ENCODE measurements at places on chromosomes 7 and 10.

GRCh38 chr7:134406431-134406830, 52.5 kb downstream of the AKR1B1 start:
- no peak for DNase-seq

DNA sequence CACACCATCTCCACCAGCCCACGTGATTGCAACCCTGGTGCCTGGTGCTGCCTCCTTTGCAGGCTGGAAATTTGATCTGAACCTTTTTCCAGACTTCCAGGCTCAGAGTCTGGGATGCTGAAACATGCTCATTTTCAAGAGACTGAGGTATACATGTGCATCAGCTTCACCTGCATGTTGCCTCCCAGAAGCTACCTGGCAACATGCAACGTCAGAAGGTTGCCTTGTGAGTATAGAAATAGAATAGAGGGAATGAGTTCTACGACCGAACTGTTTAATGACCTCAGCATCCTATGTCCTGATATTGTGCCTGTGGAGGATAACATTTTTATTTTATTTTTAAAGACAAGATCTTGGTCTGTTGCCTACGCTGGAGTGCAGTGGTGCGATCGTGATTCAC, 1.9 kb upstream of the ZNF212 start:
- DNase-seq, result no peak

DNA sequence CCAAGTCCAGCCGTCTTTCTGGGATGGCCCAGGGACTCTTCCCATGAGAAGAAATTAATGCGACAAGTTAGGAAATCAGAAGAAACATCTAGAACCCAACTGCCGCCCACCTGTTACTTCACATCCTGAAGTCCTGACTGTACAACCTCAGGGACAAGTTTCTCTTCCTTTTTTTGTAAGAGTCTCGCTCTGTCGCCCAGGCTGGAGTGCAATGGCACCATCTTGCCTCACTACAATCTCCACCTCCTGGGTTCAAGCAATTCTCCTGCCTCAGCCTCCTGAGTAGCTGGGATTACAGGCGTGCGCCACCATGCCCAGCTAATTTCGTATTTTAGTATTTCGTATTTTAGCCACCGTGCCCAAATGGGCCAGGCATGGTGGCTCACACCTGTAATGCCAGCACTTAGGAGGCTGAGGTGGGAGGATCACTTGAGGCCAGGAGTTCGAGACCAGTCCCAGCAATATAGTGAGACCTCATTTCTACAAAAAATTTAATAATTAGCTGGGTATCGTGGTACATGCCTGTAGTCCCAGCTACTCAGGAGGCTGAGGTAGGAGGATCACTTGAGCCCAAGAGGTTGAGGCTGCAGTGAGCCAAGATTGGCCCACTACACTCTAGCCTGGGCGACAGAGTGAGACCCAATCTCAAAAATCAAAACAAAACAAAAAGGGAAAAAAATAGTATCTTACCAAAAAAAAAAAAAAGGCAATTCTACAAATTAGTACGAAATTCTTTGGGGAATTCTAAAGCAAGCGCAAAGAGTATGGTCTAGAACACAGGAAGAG, 20.8 kb downstream of the LAT2 start:
- DNase-seq, result peak; percentile 46

- DNase-seq, result no peak
These were observed 16.7 kb upstream of the FZD1 start for GRCh38 chr7:91247500-91247899.

- DNase-seq, result no peak
These were observed 238.7 kb downstream of the PLXNA4 start for GRCh38 chr7:132337450-132338080.

- no peak for DNase-seq
These were observed 6.8 kb upstream of the NKX6-2 start for GRCh38 chr10:132792796-132793195.

GRCh38 chr7:157347217-157347904, 10.6 kb downstream of the DNAJB6 start:
- no peak for DNase-seq

GRCh38 chr7:132915647-132916046, 166.2 kb downstream of the CHCHD3 start:
- no peak for DNase-seq

DNA sequence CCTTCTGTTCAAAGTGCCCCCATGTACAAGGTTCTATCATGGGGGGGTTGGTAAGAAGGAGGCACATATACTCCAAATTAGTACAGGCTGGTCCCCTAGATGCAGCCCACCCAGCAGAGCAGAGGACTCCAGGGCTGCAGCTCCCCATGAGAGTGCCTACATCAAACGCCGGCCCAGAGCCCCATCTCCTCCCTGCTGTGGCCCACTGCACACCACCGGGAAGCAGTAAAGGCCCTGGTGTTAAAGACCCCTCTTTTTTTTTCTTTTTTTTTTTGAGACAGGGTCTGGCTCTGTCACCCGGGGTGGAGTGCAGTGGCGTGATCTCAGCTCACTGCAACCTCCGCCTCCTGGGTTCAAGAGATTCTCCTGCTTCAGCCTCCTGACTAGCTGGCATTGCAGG, 47.4 kb downstream of the SH3PXD2A start:
- no peak for DNase-seq

DNA sequence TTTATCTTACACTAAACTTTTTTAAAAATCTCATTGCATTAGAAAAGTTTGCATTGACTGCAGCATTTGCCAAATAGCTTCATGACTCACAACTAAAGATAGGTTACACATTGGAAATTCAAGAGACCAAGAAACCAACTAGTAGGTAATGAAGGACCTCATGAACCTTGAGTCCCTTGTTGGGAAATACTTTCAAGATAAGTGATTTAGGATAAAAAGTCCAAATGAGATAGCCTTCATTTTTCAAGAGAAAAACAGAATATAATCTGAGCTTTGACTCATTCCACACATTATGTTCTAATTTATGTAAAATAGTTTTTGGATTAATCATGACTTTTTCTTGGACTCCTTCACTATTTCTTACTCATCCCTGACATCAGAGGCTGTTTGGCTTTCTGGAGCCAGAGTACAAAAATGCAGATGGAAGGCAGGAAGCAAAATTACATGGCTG, 13.1 kb upstream of the LIPF start:
- no peak for DNase-seq

GRCh38 chr10:43026039-43026973, 50.6 kb upstream of the RET start:
- DNase-seq, result no peak

GRCh38 chr7:90188281-90188680, 23.3 kb upstream of the STEAP2 start:
- no peak for DNase-seq

DNA sequence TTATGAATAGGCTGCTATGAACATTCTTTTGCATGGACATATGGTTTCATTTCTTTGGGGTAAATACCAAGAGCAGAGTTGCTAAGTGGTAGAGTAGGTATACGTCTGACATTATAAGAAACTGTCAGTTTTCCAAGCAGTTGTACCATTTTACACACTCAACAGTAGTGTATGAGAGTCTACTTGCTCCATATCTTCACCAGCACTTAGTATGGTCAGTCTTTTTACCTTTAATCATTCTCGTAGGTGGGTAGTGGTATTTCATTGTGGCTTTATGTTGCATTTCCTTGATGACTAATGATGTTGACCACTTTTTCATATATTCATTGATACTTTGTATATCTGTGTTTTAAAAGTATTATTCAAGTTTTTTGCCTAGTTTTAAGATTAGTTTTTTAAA, 45.1 kb downstream of the POU6F2 start:
- DNase-seq, result no peak

GRCh38 chr7:12385364-12385786, 18.3 kb downstream of the VWDE start:
- no peak for DNase-seq

DNA sequence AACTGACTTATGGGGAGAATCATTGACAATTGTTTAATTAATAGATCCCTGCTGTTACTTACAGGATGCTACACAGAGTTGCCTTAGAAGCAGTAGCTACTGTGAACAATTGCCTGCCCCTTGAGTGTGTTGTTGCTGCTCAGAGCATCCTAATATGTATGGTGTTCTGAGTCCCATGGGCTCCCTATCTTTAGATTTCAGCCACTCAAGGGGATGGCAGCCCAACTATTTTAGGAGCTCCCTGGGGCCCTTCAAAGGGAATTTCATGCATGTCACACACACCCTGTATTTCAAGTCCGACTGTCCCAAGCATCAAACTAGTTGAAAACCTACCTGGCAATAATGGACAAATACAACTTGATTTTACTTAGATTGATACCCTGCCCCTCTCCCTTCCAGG, 111.2 kb downstream of the NOC3L start:
- DNase-seq, result no peak

GRCh38 chr7:70591643-70592042, 540.3 kb upstream of the GALNT17 start:
- no peak for DNase-seq

- no peak for DNase-seq
These were observed 903 bp upstream of the KCNMA1 start for GRCh38 chr10:77638321-77639101.

DNA sequence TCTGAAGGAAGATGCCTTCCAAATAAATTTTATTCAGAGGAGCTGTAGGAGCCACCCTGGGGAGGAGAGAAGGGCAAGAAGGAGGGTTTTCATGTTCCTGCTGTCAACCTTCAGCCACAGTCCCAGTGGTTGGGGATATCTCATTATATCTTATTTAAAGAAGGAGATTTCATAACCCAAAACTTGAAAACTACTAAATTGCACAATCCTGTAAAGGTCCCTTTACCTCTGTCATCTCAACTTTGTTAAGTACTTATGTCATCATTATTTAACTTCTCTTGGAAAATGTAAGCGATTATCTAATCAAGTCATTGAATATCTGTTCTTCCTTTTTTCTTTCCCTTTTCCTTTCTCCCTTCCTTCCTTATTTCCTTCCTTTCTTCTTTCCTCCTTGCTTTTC, 794.5 kb upstream of the IGFBP3 start:
- no peak for DNase-seq

- DNase-seq, result peak; percentile 83
These were observed 6.5 kb downstream of the NACAD start for GRCh38 chr7:45082031-45082830.

DNA sequence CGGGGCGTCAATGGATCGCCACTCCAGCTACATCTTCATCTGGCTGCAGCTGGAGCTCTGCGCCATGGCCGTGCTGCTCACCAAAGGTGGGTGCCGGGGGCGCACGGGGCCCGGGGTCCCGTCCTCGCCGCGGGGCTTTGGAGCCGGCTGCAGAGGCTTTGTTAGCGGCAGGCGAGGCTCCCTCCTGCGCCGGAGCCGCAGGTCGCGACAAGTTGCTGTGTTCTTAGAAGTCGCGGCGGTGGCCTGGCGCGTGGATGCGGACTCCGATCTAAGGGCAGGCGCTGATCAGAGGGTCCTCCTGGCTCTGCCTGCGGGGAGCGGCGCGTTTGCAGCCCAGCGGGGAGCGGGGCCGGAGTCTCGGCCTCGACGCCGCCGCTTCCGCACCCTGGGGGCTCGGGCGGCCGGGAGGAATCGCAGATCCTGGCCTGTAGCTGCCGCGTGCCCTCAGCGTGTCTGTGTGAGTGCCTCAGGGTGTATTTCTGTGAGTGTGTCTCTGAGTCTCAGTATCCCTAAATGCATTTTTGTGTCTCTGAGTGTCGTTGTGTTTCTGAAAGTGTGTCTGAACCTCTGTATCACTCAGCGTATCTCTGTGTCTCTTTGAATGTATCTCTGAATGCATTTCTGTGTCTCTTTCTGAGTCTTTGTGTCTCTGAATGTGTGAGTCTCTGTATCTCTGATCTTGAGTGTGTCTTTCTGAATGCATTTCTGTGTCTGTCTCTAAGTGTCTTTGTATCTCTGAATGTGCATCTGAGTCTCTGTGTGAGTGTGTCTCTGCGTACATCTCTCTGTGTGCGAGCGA, 766 bp downstream of the BAMBI start:
- DNase-seq, result peak; percentile 77

- no peak for DNase-seq
These were observed 43.8 kb downstream of the NRG3 start for GRCh38 chr10:81918766-81919165.

DNA sequence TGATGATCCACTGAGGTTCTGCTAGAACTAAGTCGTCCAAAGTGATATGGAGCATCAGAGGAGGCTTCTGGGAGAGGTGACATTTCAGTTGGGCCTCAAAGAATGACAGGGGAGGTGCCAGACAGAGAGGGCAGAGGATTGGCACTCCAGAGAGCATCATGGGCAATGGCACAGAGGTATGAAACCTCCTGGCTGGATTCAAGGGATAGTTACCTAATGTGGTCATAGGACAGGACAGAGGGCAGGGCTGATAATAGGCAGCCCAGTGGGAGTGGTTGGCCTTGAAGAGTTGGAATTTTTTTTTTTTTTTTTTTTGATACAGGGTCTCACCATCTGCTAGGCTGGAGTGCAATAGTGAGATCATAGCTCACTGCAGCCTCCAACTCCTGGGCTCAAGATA, 7.6 kb downstream of the SRRM3 start:
- DNase-seq, result no peak

DNA sequence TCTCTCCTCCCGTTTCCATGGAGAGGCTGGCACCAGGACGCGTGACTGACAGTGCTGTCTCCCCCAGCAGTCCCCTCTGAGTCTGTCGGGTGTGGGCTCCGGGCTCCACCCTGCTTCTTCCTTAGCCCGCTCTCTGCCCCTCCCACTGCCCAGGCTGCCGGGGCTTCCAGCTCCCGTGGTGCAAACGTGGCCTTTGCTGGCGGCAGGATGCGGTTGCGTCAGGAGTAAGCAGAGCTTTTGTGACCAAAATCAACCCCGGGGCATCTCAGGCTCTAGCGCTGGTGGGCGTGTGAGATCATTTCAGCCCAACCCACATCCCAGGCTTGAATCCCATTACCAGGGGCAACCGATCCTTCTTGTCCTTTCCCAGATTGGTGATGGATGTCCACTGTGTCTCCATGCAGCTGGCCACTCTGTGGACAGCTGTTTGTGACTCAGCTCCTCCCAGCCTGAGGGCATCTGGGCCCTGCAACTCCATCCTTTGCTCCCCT, 28.2 kb downstream of the PTPRE start:
- no peak for DNase-seq

- DNase-seq, result no peak
These were observed 24.5 kb upstream of the RHOBTB1 start for GRCh38 chr10:60968504-60968903.

DNA sequence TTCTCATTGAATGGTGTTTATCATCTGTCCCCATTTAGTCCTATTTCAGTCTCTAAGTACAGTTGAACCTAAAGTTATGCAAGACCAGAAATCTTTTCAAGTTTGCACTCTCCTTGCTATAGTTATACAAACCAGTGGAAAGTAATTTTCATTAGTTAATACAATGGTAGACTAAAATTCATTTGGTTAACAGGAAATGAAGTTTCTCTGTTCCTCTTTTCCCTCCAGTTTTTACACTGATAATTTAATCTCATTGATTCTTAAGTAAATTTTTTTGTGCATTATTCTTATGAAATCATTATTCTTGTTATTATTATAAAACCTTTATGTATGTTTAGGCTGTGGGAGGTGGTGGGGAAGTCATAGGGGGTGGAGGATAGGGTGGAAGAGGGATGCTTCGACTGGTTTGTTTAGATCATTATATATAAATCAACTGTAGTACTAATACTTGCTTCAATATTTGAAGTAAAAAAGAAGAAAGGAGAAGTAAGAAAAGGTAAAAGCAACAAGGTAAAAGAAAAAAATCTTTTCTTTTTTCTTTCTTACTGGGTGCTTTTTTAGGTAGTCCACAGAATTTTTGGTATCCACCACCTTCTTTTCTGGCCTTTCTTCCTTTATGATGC, 104.1 kb downstream of the GPR85 start:
- no peak for DNase-seq

GRCh38 chr10:6064119-6064518, 2.0 kb upstream of the IL2RA start:
- DNase-seq, result no peak

- DNase-seq, result no peak
These were observed 106.4 kb upstream of the DNAJB12 start for GRCh38 chr10:72461085-72461484.

GRCh38 chr7:157993406-157994105, 594.1 kb downstream of the PTPRN2 start:
- no peak for DNase-seq

- DNase-seq, result no peak
These were observed 68.9 kb downstream of the KLF6 start for GRCh38 chr10:3716093-3716492.
